Central memory CD4-positive, alpha-beta T cell (primary cell): ENCODE measurements at places on chromosomes 1 and 21.

- no peak for DNase-seq
These were observed 1.5 kb upstream of the MAGI3 start for GRCh38 chr1:113388621-113389358.

GRCh38 chr1:180954005-180954800 is 41.5 kb downstream of the KIAA1614 start:
- peak; percentile 45 for DNase-seq

DNA sequence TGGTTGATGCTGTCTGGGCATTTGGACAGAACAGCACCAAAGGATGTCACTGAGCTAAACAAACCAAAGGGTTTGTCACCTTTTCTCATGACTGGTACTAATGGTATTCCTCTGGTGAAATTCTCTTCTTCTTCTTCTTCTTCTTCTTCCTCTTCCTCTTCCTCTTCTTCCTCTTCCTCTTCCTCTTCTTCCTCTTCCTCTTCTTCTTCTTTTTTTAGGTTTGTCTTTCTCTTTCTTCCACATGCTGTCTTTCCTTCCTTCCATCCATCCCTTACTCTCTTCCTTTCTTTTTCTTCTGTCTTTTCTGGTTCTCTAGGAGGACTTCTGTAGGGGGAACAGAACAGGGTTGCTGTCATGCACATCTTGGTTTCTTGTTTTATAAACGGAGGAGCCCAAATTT is 9.3 kb upstream of the IGFN1 start:
- no peak for DNase-seq

DNA sequence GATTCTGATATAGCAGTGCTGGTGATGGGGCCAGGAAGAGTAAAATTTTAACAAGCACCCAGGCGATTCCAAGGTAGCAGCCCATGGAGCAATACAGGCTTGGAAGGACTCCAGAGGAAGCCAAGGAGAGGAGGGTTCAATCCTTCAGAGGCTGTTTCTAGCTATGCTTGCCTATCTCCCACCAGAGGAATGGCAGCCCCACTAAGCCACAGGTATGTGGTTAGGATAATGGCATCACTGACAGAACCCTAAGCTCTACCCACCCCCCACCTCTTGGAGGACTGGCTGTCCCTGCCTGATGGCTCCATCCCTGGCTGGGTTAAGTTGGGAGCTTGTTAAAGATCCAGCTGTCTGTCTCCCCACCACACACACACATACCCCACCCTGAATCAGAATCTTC is 19.3 kb upstream of the PTAFR start:
- no peak for DNase-seq

DNA sequence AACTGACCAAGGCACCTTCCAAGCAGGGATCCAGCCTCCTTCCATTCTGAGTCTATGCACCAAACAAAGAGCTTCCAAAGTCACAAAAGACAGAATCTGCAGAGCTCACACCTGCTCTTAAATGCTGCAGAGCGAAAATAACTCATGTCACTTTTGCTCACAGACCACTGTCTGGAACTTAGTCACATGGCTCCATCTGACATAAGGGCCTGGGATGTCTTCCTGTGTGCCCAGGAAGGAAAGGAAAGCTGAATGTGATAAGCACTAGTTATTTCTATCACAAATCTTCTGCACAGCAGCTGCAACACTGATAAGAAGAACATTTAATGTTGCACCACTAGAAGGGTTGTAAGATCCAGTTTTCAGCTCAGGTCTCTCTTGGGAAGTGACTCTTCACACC is 39.5 kb upstream of the SGIP1 start:
- DNase-seq, result no peak
